ENCODE measurements at places on chromosomes 1 and 21. TPM values are rescaled to one million over a fixed set of nuclear protein-coding genes. Genes with fewer than 3 reads are reported as not detected.

The ADCY10 gene
- 1.3 TPM for total RNA-seq

The C1orf87 gene
- not detected for total RNA-seq

- no peaks in the 10 kb centered on the region for H3K27me3 ChIP-seq
- no peak for DNase-seq
- no peaks in the 10 kb centered on the region for H3K4me1 ChIP-seq
- H3K27ac ChIP-seq = no peak overlapping the region
- no peaks in the 10 kb centered on the region for H3K36me3 ChIP-seq
These were observed 97.2 kb upstream of the ARTN start for GRCh38 chr1:43836267-43836951.

GRCh38 chr1:34928066-34928696 lies 1.3 kb downstream of the DLGAP3 start:
- H3K27me3 ChIP-seq = peaks cover 2% of the 10 kb centered on the region
- no peak for DNase-seq
- 0 out of 2 replicates have a peak, but pooled peaks cover 3% of the 10 kb centered on the region for H3K4me1 ChIP-seq
- H3K36me3 ChIP-seq = no peaks in the 10 kb centered on the region
- no peak overlapping the region for H3K4me3 ChIP-seq

- H3K4me1 ChIP-seq = no peaks in the 10 kb centered on the region
- H3K36me3 ChIP-seq = no peaks in the 10 kb centered on the region
- DNase-seq = no peak
- H3K4me3 ChIP-seq = no peak overlapping the region
- H3K27ac ChIP-seq = no peak overlapping the region
These were observed 113.6 kb downstream of the LRRC40 start for GRCh38 chr1:70091811-70092210.

DNA sequence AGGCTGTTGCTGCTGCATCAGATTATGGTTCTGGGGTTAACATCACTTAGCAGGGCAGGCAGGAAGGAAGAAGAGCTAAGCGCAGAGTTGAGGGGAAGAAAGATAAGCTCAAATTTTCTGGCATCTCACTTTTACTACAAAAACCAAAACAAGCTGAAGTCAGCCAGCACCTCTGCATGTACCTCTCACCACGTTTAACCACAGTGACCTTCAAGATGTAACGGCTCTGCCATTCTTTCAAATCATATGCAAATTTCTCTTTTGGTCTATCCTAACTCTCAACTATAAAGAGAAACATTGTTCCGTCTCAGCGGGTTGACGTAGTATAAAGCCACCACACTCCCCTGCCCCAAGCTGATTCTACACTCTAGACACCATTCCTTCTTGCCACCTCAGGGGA lies 154.4 kb downstream of the OMA1 start:
- no peak overlapping the region for H3K4me3 ChIP-seq
- H3K4me1 ChIP-seq = no peaks in the 10 kb centered on the region
- no peaks in the 10 kb centered on the region for H3K27me3 ChIP-seq
- H3K36me3 ChIP-seq = no peaks in the 10 kb centered on the region
- H3K27ac ChIP-seq = no peak overlapping the region

The CD247 gene
- total RNA-seq = not detected

GRCh38 chr1:16237343-16237830 lies 404 bp upstream of the CPLANE2 start:
- 0 out of 2 replicates have a peak, but pooled peaks cover 5% of the 10 kb centered on the region for H3K4me1 ChIP-seq
- H3K36me3 ChIP-seq = no peaks in the 10 kb centered on the region
- peak overlapping the region; percentile 93 for H3K27ac ChIP-seq
- DNase-seq = no peak

- no peaks in the 10 kb centered on the region for H3K27me3 ChIP-seq
- no peak overlapping the region for H3K27ac ChIP-seq
- no peak for DNase-seq
- H3K36me3 ChIP-seq = no peaks in the 10 kb centered on the region
- no peak overlapping the region for H3K4me3 ChIP-seq
These were observed 40.1 kb upstream of the LRRC8D start for GRCh38 chr1:89780721-89781120.

DNA sequence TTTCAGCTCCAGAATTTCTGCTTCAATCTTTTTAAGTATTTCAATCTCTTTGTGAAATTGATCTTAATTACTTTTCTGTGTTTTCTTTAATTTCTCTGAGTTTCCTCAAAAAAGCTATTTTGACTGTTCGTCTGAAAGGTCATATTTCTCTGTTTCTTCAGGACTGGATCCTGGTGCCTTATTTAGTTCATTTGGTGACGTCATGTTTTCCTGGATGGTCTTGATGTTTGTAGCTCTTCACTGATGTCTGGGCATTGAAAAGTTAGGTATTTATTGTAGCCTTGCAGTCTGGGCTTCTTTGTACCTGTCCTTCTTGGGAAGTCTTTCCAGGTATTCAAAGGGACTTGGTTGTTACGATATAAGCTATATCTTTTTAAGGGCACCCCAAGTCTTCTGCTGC lies 998.7 kb downstream of the NCAM2 start:
- DNase-seq = no peak
- H3K27ac ChIP-seq = no peak overlapping the region
- peaks cover 11% of the 10 kb centered on the region for H3K4me1 ChIP-seq
- H3K27me3 ChIP-seq = no peaks in the 10 kb centered on the region
- no peak overlapping the region for H3K4me3 ChIP-seq

- no peak overlapping the region for H3K4me3 ChIP-seq
- H3K27ac ChIP-seq = no peak overlapping the region
- H3K36me3 ChIP-seq = no peaks in the 10 kb centered on the region
- DNase-seq = no peak
- no peaks in the 10 kb centered on the region for H3K27me3 ChIP-seq
- H3K4me1 ChIP-seq = no peaks in the 10 kb centered on the region
These were observed 724.5 kb downstream of the NCAM2 start for GRCh38 chr21:21722731-21723130.

The PRXL2B gene
- 16.2 TPM for total RNA-seq

The SLC22A15 gene
- total RNA-seq = 0.28 TPM

- H3K27me3 ChIP-seq = no peaks in the 10 kb centered on the region
- no peak overlapping the region for H3K4me3 ChIP-seq
- H3K36me3 ChIP-seq = no peaks in the 10 kb centered on the region
- H3K27ac ChIP-seq = no peak overlapping the region
- DNase-seq = no peak
These were observed 384.0 kb downstream of the RRAGC start for GRCh38 chr1:38475624-38476005.

The TACSTD2 gene
- 25.6 TPM for total RNA-seq

- H3K27ac ChIP-seq = no peak overlapping the region
- H3K4me1 ChIP-seq = peaks cover 25% of the 10 kb centered on the region
- no peaks in the 10 kb centered on the region for H3K27me3 ChIP-seq
- H3K4me3 ChIP-seq = no peak overlapping the region
- no peak for DNase-seq
These were observed 40.5 kb upstream of the TARBP1 start for GRCh38 chr1:234519506-234519905.

The PTGFR gene
- total RNA-seq = not detected

DNA sequence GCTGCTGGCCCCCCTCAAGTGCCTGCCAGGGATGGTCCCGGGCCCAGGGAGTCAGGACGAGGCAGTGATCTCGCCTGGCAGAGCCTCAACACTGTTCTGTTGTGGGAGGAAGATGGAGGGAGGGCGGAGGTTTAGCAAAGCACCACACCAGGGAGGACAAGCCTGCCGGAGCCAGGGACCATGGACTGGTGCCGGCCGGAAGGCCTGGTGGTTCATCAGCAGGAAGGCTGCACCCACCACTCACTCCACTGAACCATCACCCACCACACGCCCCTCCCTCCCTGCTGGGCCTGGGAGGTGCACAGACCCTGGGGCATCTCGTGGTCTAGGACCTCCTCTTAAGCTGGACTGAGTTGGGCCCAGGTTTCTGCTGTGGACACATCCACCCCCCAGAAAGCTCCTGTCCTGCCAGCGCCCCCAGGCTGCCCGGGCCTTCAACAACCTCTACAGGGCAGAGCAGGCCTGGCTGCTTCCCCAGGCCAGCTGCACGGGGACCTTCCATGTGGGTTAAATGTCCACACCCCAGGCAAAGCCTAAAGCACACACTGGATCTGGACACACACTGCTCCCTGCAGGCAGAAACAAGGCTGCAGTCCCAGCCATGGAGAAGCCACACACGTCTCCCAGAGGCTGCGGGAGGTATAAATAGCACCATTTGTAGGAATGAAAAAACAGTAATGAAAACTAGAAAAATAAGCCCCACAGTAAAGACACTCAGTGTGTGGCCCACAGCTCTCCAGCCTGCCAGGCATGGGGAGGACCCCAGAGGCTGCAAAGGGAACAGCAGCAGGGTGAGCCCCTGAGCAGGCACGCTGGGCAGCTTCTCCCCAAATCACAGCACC lies 10.4 kb upstream of the TMEM240 start:
- H3K27ac ChIP-seq = no peak overlapping the region
- no peaks in the 10 kb centered on the region for H3K27me3 ChIP-seq
- H3K36me3 ChIP-seq = no peaks in the 10 kb centered on the region

DNA sequence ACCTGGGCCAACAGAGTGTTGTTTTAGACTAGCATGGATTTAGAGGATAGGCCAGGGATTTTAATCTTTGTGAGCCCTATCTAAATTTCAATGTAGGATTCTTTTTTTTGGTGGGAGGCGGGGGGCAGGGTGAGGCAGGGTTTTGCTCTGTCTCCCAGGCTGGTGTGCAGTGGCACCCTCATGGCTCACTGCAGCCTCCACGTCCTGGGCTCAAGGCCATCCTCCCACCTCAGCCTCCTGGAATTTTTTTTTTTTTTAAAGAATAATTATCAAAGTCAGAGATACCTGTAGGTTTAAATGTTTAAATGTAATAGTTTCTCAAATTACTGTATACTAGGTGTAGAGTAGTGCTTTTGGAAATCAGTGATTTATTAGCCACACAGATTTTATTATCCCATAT lies 3.4 kb upstream of the MPC2 start:
- no peak overlapping the region for H3K4me3 ChIP-seq
- no peak for DNase-seq
- 0 out of 2 replicates have a peak, but pooled peaks cover 7% of the 10 kb centered on the region for H3K4me1 ChIP-seq
- no peak overlapping the region for H3K27ac ChIP-seq
- H3K27me3 ChIP-seq = no peaks in the 10 kb centered on the region

DNA sequence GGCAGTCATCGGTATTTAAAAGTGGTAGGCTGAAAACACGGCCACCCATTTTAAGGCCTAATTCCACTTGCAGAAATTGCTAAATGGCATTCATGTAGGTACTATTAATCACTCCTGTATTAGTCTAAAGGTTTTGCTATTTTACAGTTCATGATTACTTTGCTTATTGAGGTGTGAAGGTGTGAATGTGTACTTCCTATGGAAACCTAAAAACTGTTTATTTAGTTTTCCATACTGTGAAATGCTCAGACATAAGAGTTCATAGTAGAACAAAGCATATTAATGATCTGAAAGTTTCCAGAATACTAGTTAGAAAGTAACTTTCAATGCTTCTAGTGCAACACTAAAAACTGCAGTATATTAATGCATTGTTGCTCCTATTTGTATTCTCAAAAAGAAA lies 69.8 kb downstream of the ITGB3BP start:
- H3K4me1 ChIP-seq = no peaks in the 10 kb centered on the region
- no peaks in the 10 kb centered on the region for H3K27me3 ChIP-seq
- H3K27ac ChIP-seq = no peak overlapping the region
- no peak overlapping the region for H3K4me3 ChIP-seq
- DNase-seq = no peak

GRCh38 chr1:109300650-109301151 lies 6.1 kb downstream of the MYBPHL start:
- peaks cover 11% of the 10 kb centered on the region for H3K4me1 ChIP-seq
- H3K4me3 ChIP-seq = no peak overlapping the region
- no peaks in the 10 kb centered on the region for H3K27me3 ChIP-seq
- H3K36me3 ChIP-seq = no peaks in the 10 kb centered on the region
- no peak for DNase-seq

The SLC25A34 gene
- total RNA-seq = 0.49 TPM

DNA sequence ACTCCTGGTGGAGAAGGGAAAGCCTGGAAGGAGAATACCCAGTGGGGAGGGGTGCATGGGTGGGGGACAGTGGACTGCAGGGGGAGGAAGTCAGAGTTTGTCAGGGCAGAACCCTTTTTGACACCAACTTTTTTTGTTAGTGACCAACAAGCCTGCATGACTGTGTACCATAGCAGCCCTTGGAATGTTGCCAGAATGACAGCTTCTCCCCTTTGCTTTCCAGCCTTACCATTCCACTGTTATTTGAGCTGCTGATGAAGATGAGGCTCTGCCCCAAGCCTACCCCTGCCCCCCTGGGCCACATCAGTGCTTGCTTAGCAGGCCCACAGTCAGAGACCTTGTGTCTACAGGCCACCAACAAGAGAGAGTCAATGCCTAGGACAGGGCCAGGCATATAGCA lies 341.2 kb downstream of the HHAT start:
- no peaks in the 10 kb centered on the region for H3K27me3 ChIP-seq
- DNase-seq = no peak
- no peak overlapping the region for H3K4me3 ChIP-seq
- H3K36me3 ChIP-seq = no peaks in the 10 kb centered on the region
- no peaks in the 10 kb centered on the region for H3K4me1 ChIP-seq

GRCh38 chr1:231103961-231104360 lies 57.9 kb upstream of the TRIM67 start:
- no peak overlapping the region for H3K4me3 ChIP-seq
- H3K27ac ChIP-seq = no peak overlapping the region
- no peak for DNase-seq
- 0 out of 2 replicates have a peak, but pooled peaks cover 3% of the 10 kb centered on the region for H3K4me1 ChIP-seq

DNA sequence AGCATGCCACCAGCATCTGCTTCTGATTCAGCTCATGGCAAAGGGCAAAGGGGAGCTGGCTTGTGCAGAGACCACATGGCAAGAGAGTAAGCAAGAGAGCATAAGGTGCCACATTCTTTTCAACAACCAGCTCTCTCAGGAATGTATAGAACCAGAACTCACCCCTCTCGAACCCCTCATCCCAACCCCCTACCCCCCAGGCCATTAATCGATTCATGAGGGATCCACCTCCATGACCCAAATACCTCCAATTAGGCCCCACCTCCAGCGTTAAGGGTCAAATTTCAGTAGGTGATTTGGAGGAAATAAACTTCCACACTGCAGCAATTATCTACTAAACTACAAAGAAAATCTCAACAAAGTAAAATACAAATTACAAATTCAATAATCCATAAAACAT lies 32.2 kb upstream of the LRRC7 start:
- H3K36me3 ChIP-seq = no peaks in the 10 kb centered on the region
- H3K27me3 ChIP-seq = no peaks in the 10 kb centered on the region
- H3K4me3 ChIP-seq = no peak overlapping the region
- no peak overlapping the region for H3K27ac ChIP-seq

- H3K27ac ChIP-seq = no peak overlapping the region
- H3K4me3 ChIP-seq = no peak overlapping the region
- no peaks in the 10 kb centered on the region for H3K27me3 ChIP-seq
- H3K4me1 ChIP-seq = no peaks in the 10 kb centered on the region
- no peaks in the 10 kb centered on the region for H3K36me3 ChIP-seq
- no peak for DNase-seq
These were observed 613.7 kb upstream of the B3GALT2 start for GRCh38 chr1:193799948-193800690.

The NTPCR gene
- total RNA-seq = 46.5 TPM

- H3K4me1 ChIP-seq = no peaks in the 10 kb centered on the region
- peak; percentile 67 for DNase-seq
- H3K36me3 ChIP-seq = no peaks in the 10 kb centered on the region
- H3K4me3 ChIP-seq = no peak overlapping the region
These were observed 3.1 kb downstream of the C1orf216 start for GRCh38 chr1:35715568-35716002.

The RGS18 gene
- not detected for total RNA-seq
